Pulmonary artery endothelial cell (primary cell): ENCODE measurements at places on chromosomes 11 and 22. TPM values are rescaled to one million over a fixed set of nuclear protein-coding genes. Genes with fewer than 3 reads are reported as not detected.

The IFT27 gene
- total RNA-seq, result 11.0 and 13.7 TPM in 2 replicates

The KRTAP5-3 gene
- not detected in 2 replicates for total RNA-seq

The GLB1L2 gene
- 0.21 and 0.59 TPM in 2 replicates for total RNA-seq

The OR2AT4 gene
- total RNA-seq, result not detected in 2 replicates

GRCh38 chr22:50576806-50577696 lies 1.2 kb downstream of the CPT1B start:
- no peak for DNase-seq

GRCh38 chr11:89267660-89268302 lies 90.1 kb downstream of the TYR start:
- DNase-seq, result no peak

GRCh38 chr11:97937501-97937900 lies 1083.2 kb upstream of the CNTN5 start:
- no peak for DNase-seq

DNA sequence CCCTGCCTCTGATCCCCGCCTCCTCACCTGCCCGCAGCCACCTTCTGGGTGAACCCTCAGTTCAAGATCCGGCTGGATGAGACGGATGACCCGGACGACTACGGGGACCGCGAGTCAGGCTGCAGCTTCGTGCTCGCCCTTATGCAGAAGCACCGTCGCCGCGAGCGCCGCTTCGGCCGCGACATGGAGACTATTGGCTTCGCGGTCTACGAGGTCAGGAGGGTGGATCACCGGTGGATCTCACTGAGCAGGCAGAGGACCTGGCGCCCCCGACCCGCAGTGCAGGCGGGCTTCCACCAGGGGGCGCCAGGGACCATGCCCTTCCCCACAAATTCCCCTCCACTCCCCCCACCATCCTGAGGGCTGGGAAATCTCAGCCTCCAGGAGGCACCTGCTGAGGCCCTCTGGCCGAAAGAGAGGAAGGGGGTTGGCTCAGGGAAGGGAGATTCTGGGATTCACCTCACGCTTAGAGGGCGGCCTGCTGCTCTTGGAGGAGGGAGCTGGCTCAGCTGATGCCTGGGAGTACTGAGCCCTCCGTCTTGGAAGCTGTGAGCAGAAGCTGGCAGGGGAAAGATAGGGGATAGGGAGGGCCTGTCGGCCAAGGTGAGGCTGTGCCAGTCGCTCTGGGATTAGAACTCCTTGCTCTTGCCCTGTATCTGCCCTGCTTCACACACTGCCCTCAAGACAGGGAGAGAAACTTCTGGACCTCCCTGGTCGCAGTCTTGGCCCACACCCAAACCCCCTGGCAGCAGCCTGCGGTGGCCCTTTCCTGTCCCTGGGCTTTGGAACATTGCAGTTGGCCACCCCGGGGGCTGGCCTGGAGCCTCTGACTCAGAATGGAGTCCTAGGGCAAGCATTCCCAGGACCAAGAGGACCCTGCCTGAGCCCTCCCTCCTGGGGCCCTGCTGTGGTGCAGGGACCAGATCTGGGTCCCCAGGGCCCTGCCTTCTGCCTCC lies 23.2 kb downstream of the CAPN1 start:
- no peak for DNase-seq
